ENCODE measurements at places on chromosomes 3 and 15.

GRCh38 chr3:183161552-183162336, 790 bp downstream of the LAMP3 start:
- no peak for DNase-seq

GRCh38 chr3:119702530-119703527, at the start of gene CFAP91:
TSS of gene CFAP91 (plus strand) at chr3:119703022. CDS start at chr3:119703099, 77 bp downstream.
- peak; percentile 85 for DNase-seq

- no peak for DNase-seq
These were observed 31.4 kb upstream of the LYZL4 start for GRCh38 chr3:42441791-42442190.

GRCh38 chr15:61159901-61160300, 69.2 kb downstream of the RORA start:
- no peak for DNase-seq

DNA sequence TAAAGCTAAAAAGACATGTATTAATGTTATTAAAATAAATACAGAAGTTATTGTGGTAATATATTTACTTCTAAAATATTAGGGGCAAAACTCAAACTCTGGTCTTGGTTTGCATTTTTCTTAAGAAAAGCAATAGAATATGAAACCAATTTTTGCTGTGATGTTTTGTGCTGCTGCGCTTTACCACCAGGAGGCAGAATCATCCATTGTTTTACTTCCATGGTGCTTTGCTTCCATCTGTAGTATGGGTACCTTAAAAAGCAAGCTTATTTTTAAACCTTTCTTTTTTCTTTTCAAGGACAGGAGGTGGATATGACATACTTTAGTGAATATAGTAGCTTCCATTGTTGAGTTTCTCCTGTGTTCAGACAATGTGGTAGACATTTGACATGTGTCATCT, 46.6 kb upstream of the MRPL3 start:
- peak; percentile 18 for DNase-seq

DNA sequence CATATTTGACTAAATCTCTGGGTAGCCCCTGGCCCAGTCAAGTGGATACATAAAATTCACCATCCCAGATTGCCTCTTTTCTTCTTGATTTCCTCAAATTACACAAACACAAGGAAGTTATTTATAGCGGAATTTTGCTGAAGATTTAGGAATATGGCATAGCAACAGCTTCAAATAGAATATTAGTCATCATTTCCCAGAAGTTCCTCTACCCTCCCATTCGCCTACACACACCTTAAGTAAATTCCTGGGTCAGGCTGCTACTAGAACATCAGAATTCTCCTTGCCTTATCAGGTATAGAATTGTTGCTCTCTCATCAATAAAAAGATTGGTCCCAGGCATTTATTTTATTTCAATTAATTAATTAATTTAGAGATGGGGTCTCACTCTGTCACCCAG, 31.6 kb downstream of the MESD start:
- DNase-seq, result no peak

DNA sequence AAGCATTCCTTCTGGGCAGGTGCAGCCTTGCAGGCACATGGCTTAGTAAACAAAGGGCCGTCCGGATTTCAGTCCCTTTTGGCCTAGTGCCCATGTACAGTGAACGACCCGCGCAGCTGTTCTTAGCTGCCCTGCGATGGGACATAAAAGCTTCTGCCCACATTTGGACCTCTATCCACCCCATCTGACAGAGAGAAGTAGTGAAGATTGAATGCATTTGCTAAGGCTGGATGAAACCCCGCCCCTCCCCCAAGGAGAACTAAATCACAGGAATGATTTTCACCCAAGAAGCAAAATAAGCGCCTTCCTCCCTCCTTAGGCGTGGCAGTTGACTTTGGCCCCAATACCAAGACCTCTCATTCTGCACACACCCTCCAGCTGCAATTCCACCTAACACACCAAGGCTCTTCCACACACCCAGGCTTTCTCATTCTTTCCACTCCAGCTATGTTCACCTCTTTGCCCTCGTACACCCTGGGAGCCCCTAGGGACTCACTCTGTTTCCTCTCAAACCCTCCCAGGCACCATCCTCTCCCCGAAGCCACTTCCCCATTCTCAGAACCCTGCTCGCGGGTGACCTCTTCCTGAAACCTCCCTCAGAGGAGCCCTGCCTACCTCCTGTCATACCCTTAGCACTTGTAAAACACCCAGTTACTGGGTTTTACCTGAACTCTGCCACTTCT, 14.1 kb upstream of the HRH1 start:
- DNase-seq, result peak; percentile 44

GRCh38 chr3:127394984-127395662, 107.3 kb upstream of the PRR20G start:
- no peak for DNase-seq

DNA sequence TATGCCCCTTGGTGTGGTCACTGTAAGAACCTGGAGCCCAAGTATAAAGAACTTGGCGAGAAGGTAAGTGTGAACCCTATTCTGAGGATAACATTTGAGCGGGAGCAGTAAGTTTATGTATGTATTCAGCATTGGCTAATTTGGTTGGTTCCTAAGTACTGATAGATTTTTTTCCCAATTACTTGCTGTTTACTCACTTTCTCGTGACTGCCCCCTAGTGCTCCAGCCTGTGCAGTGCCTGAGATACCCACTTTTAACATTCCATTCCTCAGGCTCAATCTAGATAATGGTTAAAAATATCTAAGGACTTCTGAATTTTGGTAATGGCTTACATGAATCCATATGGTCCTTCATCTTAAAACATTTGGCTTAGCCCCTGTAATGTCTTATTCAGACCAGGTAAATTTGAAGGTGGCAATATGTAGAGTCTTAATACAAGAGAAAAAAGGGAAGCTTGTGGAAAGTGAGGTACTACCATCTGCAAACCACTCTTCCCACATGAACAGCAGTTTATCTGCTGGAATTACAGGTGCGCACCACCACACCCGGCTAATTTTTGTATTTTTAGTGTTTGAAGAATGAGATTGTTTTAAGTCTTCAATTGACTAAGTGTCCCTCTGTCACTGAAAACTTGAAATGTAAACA, 7.1 kb downstream of the ELL3 start:
- peak; percentile 45 for DNase-seq

DNA sequence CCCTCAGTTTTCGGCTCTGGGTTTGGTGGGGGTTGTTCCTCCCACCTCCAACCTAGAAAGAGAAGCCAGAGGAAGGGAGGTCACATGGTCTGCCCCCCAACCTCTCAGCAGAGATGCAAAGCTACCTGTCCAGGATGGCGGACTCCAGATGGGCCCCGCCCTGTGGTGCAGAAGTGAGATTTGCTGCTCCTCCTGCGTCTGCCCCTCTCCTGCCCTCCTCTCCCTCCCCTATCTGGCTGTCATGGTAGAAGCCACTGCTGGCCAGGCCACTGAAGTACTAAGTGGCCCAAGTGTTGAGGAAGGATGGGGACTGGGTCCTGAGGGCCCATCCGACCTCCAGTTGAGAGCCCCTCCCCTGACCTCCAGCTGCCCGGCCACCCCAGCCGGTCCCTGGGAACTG, 2.1 kb upstream of the SEMA3B start:
- no peak for DNase-seq

GRCh38 chr3:141526709-141527108, 39.9 kb downstream of the RASA2 start:
- no peak for DNase-seq

- no peak for DNase-seq
These were observed 431.0 kb downstream of the EPHB1 start for GRCh38 chr3:135226057-135226456.

DNA sequence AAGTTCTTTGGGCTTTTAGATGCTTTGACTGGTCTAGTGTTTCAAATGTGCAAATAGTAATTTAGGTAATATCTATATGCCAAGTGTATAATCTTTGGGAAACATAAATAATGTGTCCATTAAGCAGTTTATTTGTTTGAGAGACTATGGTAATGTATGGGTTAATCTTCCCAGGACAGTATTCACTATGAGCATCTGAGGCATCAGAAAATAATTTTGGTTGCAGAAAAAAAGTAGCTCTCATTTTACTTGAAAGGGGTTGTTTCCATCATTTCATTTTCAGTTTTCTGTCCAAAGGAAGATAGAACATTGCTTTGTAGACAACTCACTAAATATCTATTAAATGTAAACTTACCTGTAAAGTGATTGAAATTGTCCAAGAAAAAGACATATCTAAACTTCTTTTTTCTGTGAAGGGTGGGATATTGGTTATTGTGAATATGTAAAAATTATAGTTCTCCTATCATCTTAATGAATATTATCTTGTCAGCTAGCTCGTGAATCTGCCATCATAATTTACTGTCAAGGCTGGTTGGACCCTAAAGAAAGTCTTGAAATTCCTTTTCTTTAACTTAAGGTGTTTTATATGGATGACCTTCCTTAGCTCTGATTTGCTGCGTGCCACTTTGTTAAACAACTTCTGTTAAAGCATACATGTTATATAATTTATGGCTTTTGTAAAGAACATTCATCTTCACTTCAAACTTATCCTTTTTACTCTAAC, 108.8 kb downstream of the EPHA3 start:
- no peak for DNase-seq

GRCh38 chr3:87227835-87228144, 681 bp downstream of the CHMP2B start:
- no peak for DNase-seq

GRCh38 chr3:139131951-139132350, 87.3 kb upstream of the PRR23C start:
- DNase-seq, result no peak

DNA sequence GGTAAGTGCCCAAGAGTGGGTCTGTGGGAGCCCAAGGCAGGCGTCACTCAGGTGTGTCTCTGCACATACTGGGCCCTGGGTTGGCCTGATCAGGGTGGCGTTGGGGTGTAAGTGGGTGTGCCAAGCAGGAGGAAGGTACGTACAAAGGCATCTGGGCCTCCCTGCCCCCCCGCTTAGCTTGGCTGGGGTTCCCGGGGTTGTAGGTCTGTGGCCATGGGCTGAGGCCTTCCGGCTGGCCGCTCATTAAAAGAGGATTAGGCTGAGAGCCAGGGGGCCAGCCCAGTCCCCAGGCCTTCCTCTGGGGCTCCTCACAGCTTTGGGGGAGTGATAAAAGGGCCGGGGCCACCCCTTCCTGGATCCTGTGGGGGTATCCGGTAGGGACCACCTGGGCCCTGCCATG, 13.3 kb downstream of the SEMA3F start:
- no peak for DNase-seq

DNA sequence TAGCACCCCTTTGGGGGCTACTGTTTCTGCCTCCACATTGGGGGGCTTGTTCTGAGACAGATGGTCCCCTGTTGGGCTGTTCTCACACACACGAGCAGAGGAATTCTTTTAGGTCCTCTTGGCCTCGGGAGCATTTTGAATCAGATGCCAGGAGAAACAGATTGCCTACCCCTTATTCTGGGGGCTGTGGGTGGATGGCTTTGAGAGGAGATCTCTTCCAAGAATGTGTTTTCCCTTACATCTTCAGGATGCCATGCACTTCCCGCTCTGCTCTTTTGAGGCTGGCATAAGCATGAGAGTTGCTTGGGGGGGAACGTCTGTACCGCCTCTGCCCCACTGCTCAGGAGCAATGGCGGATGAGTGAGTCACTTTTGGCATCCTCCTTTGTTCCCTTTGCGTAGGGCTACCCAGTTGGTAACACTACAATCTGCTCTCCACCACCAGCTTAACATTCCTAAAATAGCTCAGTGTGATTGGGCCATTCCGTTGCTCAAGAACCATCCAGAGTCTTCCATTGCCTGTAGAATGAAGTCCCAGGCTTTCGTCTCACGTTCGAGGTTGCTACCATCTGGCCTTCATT, 154.4 kb downstream of the RPLP1 start:
- DNase-seq, result no peak

DNA sequence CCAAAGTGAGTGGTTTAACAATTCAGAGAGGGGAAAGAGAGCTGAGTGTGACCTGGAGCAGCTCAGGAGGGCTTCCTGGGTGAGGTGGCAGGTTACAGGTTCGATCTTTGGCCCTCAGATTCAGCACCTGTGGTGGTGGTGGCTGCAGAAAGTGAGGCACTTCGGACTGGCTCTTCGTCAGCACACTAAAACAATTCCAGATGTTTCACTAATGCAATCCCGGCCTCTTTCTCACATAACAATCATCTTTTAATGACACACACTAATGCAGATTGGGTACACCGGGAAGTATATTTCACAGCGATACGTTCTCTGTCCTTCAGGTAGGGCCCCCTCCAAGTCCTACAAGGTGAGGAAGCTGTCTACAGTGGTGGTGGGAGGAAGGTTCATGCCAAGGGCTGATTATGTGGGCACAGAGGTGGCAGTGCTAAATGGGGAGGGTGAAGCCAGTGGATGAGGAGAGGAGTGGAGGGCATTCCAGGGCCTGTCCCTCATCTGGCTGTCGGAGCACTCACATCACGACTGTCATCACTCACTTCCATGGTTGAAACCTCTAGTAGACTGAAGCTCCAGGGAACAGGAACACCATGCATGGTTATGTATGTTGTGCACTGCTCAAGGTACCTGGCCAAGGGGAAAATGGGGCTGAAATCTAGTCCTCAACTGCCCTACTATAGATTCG, 171.1 kb downstream of the RAB11A start:
- DNase-seq, result no peak

GRCh38 chr3:56183529-56183928, 284.7 kb downstream of the ERC2 start:
- no peak for DNase-seq

GRCh38 chr3:182389071-182389815, 404.1 kb upstream of the ATP11B start:
- DNase-seq, result no peak

GRCh38 chr3:141012571-141012970, 38.6 kb upstream of the SPSB4 start:
- no peak for DNase-seq

DNA sequence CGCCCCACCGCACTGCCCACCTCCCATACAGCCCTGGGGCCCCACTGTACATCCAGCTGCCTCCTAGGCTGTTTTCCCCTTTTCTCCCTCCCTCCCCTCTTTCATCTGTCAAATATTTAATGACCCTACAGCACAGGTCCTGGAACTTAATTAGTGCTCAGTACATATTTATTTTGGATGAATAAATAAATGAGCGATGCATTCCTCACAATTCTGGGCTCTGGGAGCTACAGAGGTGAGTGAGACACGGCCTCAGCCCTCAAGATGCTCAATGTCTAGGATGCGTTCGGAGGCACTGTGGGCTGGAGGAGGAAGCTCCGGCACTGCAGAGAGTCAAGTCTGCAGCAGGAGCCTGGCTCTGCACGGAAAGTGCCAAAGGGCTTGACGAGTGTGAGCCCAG, 175.0 kb downstream of the FAM43A start:
- DNase-seq, result no peak
